HuH-7 (cell line): ENCODE measurements at places on chromosomes 13 and 19.

GRCh38 chr19:7482584-7483439 lies 6.0 kb downstream of the PEX11G start:
- DNase-seq, result no peak

GRCh38 chr13:97117388-97117910 lies 104.7 kb upstream of the MBNL2 start:
- DNase-seq, result no peak

DNA sequence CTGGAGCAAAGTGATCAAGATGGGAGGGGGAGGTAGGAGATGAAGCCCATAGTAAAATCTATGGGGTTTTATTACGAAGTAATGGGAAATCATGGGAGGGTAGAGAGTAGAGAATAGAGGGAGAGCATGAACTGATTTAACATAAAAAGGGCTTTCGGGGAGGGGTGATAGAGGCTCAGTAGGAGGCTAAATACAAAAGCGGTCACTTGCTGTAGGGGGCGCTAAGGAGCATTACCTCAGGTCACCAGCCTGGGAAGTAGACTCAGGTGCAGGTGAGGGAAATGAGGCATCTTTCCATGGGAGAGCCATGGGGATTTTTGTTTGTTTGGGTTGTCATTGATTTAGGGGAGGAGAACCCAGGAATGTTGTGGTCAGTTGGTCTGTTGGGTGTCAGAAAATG lies 14.1 kb downstream of the KRTDAP start:
- DNase-seq, result no peak

- DNase-seq, result no peak
These were observed 175.7 kb downstream of the FGF9 start for GRCh38 chr13:21846605-21847004.

DNA sequence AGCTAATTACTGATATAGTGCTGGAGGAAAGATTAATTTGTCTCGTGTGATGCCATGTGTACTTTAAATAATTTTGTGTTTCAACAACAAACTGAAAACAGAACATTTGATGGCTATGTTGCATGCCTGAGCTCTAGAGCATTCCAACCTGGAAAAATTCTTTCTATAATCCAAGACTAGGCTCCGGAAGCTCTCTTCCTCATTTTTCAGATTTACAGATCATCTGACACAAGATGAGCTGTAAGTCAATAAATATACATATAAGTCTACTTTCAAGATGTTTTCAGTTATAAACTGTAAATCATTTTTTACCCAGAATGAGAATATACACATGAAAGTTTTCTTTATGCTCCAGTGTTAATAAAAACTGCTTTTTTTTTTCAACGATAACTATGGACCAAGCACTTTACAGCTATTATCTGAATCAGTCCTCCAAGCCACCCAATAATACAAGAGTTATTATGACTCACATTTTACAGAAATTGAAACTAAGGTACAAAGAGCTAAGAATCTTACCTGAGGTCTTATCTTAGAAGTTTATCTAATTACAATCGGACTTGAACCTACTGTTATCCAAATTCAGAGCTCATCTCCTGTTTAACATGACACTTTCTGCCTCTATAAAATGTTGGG lies 6.4 kb upstream of the FOXO1 start:
- no peak for DNase-seq

GRCh38 chr13:64083396-64083795 lies 2667.7 kb upstream of the PCDH20 start:
- no peak for DNase-seq

GRCh38 chr13:114114006-114114640 lies 18.3 kb downstream of the RASA3 start:
- DNase-seq, result no peak
